Panc1 (cell line): ENCODE measurements at places on chromosomes 11 and 22. TPM values are rescaled to one million over a fixed set of nuclear protein-coding genes. Genes with fewer than 3 reads are reported as not detected.

Gene ZNF214
- 3.0 TPM for total RNA-seq

Gene ACRV1
- total RNA-seq: 0.26 TPM

Gene RBFOX2
- 81.1 TPM for total RNA-seq

Gene ABCC8
- total RNA-seq: 0.18 TPM

Gene LRRN4CL
- total RNA-seq: 0.13 TPM

Gene SSTR3
- 0.08 TPM for total RNA-seq

Gene SLC15A3
- 8.7 TPM for total RNA-seq

Gene FGF3
- not detected for total RNA-seq

Gene PGR
- total RNA-seq: not detected

Gene CABP7
- 2.1 TPM for total RNA-seq

Gene CBLIF
- total RNA-seq: not detected

Gene SOX10
- total RNA-seq: not detected

Gene MPEG1
- 0.08 TPM for total RNA-seq

Gene MS4A4E
- not detected for total RNA-seq

Gene B3GAT1
- total RNA-seq: 0.10 TPM

Gene ARVCF
- 8.2 TPM for total RNA-seq

Gene TMPRSS4
- not detected for total RNA-seq

Gene YAP1
- total RNA-seq: 158 TPM

Gene FAR1
- 60.4 TPM for total RNA-seq

Gene FAU
- total RNA-seq: 1,001 TPM

Gene ANO9
- total RNA-seq: 61.4 TPM

Gene OR51B5
- not detected for total RNA-seq

Gene ETS1
- total RNA-seq: 66.4 TPM

Gene OR8A1
- total RNA-seq: not detected

Gene RGL4
- total RNA-seq: not detected

Gene SAA4
- total RNA-seq: not detected

Gene RNF169
- total RNA-seq: 23.6 TPM

Gene CRYBB2
- 0.39 TPM for total RNA-seq

Gene IGSF22
- not detected for total RNA-seq

Gene PATE2
- 0.18 TPM for total RNA-seq

Gene HPS4
- total RNA-seq: 26.2 TPM

Gene C11orf52
- total RNA-seq: not detected

Gene CHRM1
- total RNA-seq: not detected

Gene KDM4E
- not detected for total RNA-seq

Gene MCHR1
- total RNA-seq: not detected

Gene OR51E2
- not detected for total RNA-seq

Gene CECR2
- total RNA-seq: 3.6 TPM

Gene OVCH2
- not detected for total RNA-seq

Gene SF1
- 360 TPM for total RNA-seq

Gene PRG3
- not detected for total RNA-seq

Gene HEPHL1
- total RNA-seq: not detected

Gene KLHDC7B
- total RNA-seq: 1.8 TPM

Gene FAM111A
- total RNA-seq: 37.9 TPM

Gene OR52E8
- total RNA-seq: not detected
